ENCODE measurements at places on chromosomes 11 and 22. TPM values are rescaled to one million over a fixed set of nuclear protein-coding genes. Genes with fewer than 3 reads are reported as not detected.

Gene UBQLNL
- total RNA-seq: not detected

Gene TRAPPC4
- total RNA-seq: 154 TPM

Gene MOGAT2
- total RNA-seq: not detected

Gene BBOX1
- total RNA-seq: not detected

Gene KRTAP5-7
- not detected for total RNA-seq

Gene ACTN3
- total RNA-seq: 0.31 TPM

Gene PYGM
- 2.2 TPM for total RNA-seq

Gene UPK3A
- total RNA-seq: not detected

Gene ESRRA
- 54.3 TPM for total RNA-seq

Gene HBD
- not detected for total RNA-seq

Gene ARCN1
- 154 TPM for total RNA-seq

Gene OR8D4
- total RNA-seq: not detected

Gene SGSM1
- total RNA-seq: 0.09 TPM

Gene SHISAL1
- total RNA-seq: not detected

Gene OR5M8
- total RNA-seq: not detected

Gene DGCR6
- 1.2 TPM for total RNA-seq

Gene MS4A1
- 0.70 TPM for total RNA-seq

Gene CARD18
- total RNA-seq: not detected

Gene KIRREL3
- not detected for total RNA-seq

Gene ART1
- total RNA-seq: not detected

Gene LSP1
- total RNA-seq: 230 TPM

Gene ANO3
- not detected for total RNA-seq

Gene MAPK8IP1
- 1.1 TPM for total RNA-seq

Gene DLG2
- 1.3 TPM for total RNA-seq

Gene OR52I1
- not detected for total RNA-seq

Gene C22orf42
- total RNA-seq: not detected

Gene PITPNM1
- 109 TPM for total RNA-seq

Gene TSGA10IP
- total RNA-seq: not detected

Gene MMP27
- total RNA-seq: not detected

Gene MRGPRX3
- not detected for total RNA-seq

Gene PTPN5
- not detected for total RNA-seq

Gene P4HA3
- total RNA-seq: not detected

Gene IL17REL
- 0.20 TPM for total RNA-seq

Gene ATP6V1E1
- 96.0 TPM for total RNA-seq

Gene H19
- total RNA-seq: not detected

Gene SPCS2
- 150 TPM for total RNA-seq

Gene PICALM
- total RNA-seq: 103 TPM

Gene XKR3
- not detected for total RNA-seq

Gene CREBZF
- 45.1 TPM for total RNA-seq

Gene NRGN
- total RNA-seq: 4.6 TPM

Gene UBE2L3
- 80.2 TPM for total RNA-seq

Gene TRPC6
- not detected for total RNA-seq

Gene C11orf42
- total RNA-seq: not detected

Gene OR6T1
- not detected for total RNA-seq

Gene ZC3H7B
- 58.9 TPM for total RNA-seq

Gene TPBGL
- total RNA-seq: 0.09 TPM

Gene MYBPC3
- total RNA-seq: not detected

Gene NAALADL1
- 10.8 TPM for total RNA-seq

Gene IGLL5
- total RNA-seq: not detected

Gene TXNRD2
- total RNA-seq: 27.6 TPM

Gene POU2AF2
- not detected for total RNA-seq

Gene ASPHD2
- 14.2 TPM for total RNA-seq

Gene MSANTD4
- 18.3 TPM for total RNA-seq

Gene SCN3B
- total RNA-seq: not detected

Gene PGA5
- not detected for total RNA-seq

Gene SMIM38
- 1.8 TPM for total RNA-seq

Gene NTM
- not detected for total RNA-seq

Gene BDNF
- total RNA-seq: not detected

Gene OR10W1
- not detected for total RNA-seq

Measured in CD8-positive, alpha-beta memory T cell (primary cell).